NCI-H526 (cell line): ENCODE measurements at places on chromosomes 6 and 20.

- DNase-seq: no peak
Observed at GRCh38 chr6:53864781-53865180, 70.0 kb downstream of the LRRC1 start.

- DNase-seq: no peak
Observed at GRCh38 chr6:106964954-106965353, 9.6 kb downstream of the CD24 start.

- no peak for DNase-seq
Observed at GRCh38 chr20:16469395-16469905, 103.8 kb downstream of the KIF16B start.

DNA sequence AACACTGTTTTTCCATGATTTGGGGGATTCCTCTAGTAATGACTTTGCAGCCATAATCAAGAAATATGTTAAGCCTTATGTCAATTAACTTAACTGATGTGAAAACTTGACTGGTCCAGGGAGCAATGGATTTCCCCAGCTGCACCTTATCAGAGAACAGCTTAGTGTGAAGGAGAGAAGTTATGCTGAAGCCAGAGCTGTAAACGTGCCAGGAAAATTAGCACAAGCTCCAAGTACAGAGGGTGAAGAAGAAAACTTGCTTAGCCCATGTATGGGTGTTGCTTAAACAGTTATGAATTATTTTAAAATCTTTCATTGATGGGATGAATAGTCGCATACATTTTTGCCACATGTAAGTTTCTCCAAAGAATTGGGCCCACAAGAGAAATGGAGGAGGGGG lies 214.9 kb upstream of the RNF217 start:
- no peak for DNase-seq

DNA sequence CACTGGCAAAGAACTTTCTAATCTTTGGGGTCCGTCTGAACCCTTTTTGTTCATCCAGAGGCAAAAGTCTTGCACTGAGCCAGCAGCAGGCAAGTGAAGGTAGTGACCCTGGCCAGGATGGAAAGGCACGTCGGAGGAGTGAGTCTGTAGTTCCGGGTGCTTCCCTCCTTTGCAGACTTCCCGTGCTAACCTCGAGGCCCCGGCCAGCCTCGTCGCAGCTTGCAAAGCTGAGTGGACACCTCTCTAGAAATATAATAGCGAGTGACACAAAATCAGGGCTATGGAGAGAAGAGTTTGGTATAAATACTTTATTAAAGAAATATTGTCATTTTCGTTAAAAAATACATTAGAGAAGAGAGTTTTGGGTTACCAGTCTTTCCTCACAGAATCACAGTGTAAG lies 9.9 kb downstream of the PSMG4 start:
- no peak for DNase-seq

GRCh38 chr20:58959652-58960051 lies 21.4 kb upstream of the NELFCD start:
- DNase-seq: no peak

- no peak for DNase-seq
Observed at GRCh38 chr6:4856785-4857184, 80.6 kb downstream of the CDYL start.

- no peak for DNase-seq
Observed at GRCh38 chr6:169215201-169215681, 38.4 kb downstream of the THBS2 start.

- DNase-seq: no peak
Observed at GRCh38 chr6:108831104-108831503, 17.1 kb upstream of the ARMC2 start.

- DNase-seq: no peak
Observed at GRCh38 chr20:58360936-58361335, 28.1 kb upstream of the VAPB start.

- DNase-seq: no peak
Observed at GRCh38 chr6:132401618-132402285, 477 bp upstream of the MOXD1 start.

GRCh38 chr20:16174311-16174710 lies 398.9 kb downstream of the KIF16B start:
- no peak for DNase-seq

DNA sequence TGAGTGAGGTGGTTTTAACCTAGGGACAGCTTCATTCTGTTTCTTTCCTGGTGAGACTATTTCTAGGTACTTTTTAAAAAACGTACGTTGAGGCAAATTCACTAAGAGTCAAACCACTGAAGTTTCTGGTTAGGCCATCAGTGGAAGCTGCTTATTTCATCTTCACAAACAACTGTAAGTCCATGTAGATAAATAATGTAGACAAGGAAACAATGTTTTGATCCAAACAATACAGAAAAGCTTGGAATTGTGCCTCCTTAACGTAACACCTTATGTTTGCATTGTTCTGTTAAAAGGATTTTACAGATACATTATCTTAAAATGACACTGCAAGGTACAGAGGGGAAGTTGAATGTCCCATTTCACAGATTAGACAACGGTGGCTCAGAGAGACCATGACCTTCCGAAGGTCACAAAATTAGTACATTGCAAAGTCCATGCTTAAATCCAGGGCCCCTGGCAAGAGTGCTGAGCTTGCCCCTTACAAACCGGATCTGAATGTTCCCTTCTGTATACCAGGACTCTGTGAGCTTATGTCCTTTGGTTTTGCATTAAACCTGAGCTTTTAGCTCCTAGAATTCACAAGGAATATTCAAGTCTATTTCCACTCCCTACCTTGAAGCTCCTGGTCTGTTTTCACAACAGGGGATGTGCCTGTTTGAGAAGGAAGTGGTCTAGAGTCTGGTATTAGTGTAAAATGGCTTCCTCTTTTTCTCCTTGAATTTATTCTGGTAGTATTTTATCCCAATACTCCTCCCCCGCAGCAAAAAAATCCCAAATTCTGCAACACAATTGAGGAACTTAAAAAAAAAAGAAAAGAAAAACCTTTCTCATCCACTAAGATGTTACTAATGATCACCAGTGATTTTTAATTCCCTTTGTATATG lies 28.9 kb upstream of the ZNF217 start:
- no peak for DNase-seq

- DNase-seq: no peak
Observed at GRCh38 chr20:38243709-38244020, 16.9 kb downstream of the KIAA1755 start.

DNA sequence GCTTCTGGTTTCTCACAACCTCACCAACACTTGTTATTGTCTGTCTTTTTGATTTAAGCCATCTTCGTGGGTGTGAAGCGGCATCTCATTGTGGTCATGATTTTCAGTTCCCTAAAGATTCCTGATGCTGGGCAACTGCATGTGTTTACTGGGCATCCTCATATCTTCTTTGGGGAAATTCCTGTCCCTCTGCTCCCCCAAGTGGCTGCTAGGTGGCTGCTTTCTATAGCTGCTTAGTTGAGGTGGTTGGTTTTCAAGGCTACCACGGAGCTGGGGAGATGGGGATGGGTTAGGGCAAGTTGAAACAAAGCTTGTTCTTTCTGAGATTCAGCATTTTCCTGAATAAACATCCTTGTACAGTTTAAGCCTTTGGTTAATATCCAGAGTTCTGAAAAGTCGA lies 403.9 kb upstream of the SULF2 start:
- DNase-seq: peak; percentile 63

DNA sequence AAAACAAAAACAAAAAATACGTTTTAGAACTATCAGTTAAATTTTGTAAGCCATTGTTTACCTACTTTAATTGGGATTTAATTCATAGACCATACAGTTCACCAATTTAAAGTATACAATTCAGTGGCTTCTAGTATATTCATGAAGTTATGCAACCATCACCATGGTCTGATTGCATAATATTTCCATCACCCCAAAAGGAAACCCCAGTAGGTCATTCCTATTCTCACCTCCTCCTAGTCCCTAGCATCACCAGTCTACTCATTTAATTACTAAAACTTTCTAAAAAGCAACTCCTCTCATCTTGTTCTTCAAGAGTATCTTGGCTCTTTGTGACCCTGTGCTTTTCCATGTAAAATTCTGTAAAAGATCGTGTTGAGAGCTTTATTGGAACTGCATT lies 60.2 kb downstream of the ASXL1 start:
- no peak for DNase-seq

- DNase-seq: no peak
Observed at GRCh38 chr6:39886871-39887270, 47.4 kb downstream of the MOCS1 start.

- DNase-seq: no peak
Observed at GRCh38 chr6:147564556-147564955, 56.1 kb downstream of the SAMD5 start.

DNA sequence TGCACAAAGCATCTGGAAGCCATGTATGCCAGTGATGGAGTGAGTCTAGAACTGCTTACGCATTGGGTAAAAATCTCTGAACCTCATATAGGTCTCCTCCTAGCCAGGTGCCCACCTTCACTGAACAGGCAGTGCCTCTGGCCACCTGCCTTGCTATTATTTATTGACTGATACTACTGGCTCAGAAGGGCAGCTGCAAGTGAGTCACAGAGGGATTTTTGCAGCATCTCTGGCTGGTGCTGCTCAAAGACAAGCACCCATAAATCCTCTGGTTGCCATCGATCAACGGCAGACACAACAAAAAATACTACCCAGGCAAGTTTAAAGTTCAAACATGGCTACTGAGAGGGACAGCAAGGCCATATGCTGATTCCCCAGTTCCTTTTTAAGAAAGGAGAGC lies 279.4 kb downstream of the UBE3D start:
- DNase-seq: no peak

DNA sequence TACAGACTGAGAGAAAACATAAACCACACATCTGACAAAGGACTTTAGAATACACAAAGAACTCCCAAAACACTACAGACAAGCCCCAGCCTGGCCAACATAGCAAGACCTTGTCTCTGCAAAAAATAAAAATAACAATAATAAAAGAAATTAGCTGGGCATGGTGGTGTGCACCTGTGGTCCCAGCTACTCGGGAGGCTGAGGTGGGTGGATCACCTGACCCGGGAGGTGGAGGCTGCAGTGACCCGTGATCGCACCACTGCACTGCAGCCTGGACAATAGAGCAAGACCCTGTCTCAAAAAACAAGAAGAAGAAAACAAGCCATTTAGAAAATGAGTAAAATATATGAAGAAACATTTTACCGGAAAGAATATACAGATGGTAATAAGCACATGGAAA lies 13.1 kb downstream of the SDCBP2 start:
- no peak for DNase-seq

DNA sequence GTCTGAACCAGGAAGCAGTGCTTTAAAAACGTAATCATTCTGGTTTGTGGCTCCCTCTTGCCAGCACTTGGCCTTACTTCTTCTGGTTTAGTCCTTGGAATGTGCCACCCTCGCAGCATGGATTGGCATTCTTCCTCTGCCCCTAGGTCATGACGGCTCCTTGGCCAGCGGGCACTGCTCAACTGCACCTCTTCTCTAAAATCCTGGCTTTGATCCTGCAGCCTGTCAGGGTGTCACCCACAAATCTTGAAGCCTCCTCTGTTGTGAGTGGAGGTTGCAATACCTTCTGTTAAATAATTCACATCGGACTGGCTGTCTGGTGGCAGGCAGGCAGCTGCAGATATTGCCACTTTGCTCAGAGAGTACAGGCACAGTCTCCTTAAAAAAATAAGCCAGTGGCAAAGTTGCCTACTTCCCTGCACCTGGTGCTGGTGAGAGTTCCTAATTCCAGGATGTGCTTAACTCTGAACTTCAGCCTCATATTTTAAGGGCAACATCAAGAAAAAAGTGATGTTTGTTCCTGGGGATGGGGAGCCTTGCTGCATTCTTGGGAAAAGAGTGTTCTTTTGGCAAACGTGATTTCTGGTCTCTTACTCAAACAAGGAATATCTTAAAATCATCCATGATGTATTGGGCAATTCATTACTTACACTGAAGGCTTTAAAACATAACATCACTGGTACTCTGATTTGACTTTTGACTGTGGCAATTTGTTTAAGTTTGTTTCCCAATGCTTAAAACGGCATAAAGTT lies 179.8 kb downstream of the FOXA2 start:
- no peak for DNase-seq

- no peak for DNase-seq
Observed at GRCh38 chr20:7926767-7927166, 13.5 kb downstream of the HAO1 start.

DNA sequence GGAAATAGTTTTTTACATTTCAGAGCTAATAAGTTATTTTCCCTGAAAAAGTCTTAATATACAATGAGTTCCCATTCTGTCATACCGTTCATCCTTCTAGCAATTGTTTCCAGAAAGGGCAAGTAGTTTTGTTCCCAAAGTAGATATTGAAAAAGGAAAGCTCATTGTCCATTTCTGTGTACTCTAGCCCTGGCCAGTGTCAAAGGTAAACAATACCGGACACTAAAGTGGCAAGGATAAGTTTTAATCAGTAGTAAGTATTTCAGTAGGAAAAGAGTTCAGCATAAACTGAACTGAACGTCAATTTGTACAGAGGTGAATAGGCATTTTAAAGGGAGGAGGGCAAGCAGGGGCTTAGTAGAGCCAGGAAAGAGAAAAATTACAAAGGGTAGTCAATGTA lies 43.5 kb upstream of the CALHM6 start:
- no peak for DNase-seq

DNA sequence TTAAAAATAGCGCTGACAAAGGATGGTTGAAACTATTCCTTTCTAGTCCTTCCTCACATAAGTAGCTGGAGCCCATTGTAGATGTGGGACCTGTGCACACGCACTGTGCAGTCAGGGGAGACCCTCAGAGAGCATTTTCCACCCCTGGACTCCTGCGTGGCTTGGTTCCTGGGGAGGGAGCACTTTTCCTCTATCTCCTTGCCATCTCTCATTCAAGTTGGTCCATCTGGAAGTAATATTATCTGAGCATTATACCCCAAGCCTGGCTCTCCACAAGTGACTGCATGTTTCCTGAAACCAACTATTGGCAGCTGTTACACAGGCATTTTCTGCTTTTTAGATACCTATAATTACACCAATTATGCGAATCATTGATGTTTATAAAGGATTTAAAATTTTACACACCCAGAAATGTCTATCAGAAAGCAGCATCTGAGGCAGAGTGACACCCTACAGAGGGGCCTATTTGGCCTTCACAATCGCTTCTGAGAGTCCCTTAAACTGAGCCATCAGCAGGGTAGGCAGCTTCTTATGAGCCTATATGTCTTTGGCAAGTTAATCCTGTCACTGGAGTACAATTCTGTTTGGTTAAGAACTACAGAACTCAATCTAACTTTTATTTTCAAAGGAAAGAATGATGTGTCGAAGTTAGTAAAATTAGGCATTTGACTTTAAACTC lies 18.7 kb downstream of the SOX4 start:
- DNase-seq: no peak

DNA sequence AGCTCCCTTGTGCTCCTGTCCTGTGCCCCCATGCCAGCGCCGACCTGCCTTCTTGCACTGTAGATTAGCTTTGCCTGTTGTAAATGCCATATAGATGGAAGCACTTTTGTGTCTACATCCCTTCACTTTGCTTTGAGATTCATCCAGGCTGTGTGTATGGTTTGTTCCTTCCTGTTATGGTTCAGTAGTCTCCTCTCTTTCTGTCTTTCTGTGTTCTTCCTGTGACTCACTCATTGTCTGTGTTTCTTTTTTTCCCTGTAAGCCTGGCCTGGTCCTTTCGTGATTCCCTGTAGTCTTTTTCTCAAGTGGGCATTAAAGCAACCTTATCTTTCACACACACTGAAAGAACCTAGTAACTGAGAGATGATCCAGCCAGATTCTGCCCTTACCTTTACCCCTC lies 66.6 kb downstream of the JARID2 start:
- DNase-seq: no peak
